GM04503 (cell line): ENCODE measurements at places on chromosomes 13 and 19.
A peak's percentile ranks its signal among the peaks of the same experiment; 100 is the strongest.

GRCh38 chr13:32911506-32911905, 104.7 kb upstream of the KL start:
- no peak for DNase-seq

- no peak for DNase-seq
Observed at GRCh38 chr19:45873219-45873772, 9.2 kb downstream of the FOXA3 start.

- DNase-seq: no peak
Observed at GRCh38 chr19:3041327-3041726, 12.2 kb upstream of the TLE2 start.

DNA sequence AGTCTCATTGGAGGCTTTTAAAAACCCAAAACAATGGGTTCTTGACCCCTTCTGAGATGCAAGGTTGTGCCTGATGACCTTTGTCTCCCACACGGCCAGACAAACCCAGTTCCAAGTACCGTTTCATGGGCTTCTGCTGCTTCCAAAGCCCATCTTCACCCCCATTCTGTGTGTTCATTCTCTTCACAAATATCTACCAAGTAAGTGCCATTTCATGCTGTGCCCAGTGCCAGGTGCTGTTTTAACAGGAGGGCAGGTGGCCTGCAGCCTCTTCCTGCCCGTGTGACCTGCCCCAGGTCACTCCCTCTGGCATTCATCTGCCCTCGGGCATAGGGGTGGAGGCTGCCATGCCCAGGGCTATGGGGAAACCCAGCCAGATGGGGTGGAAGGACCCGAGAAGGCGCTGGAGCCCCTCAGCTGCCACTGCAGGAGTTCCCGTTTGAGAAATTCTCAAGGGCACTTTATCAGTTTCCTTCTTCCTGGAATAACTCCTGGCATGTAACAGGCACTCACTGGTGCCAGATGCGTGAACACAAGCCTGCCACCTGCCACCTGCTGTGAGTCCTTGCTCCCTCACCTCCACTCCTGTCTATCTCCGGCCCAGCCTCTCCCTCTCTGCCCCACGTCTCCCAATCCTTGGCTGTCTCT, 12.5 kb downstream of the CAPN12 start:
- DNase-seq: no peak

- no peak for DNase-seq
Observed at GRCh38 chr19:1489463-1490310, 463 bp downstream of the PCSK4 start.

- no peak for DNase-seq
Observed at GRCh38 chr13:37106642-37107041, 1.2 kb upstream of the CSNK1A1L start.

DNA sequence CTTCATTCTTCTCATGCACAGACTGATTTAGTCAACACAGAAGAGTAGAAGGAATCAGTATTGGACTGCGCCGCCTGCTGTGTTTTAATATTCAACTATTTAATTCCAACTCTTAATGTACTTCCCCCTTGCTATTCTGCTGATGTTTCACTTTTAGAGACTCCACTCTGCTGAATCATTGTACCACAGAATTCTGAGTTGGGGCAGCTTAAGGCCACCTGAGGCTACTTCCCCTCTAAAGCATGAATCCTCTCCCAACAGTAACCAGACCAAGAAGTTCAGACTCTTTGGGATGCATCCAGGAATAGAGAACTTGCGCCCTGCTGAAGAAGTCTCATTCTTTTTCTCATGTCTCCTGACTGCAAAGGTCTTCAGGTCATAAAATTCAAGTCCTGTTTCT, 708.8 kb downstream of the UQCRFS1 start:
- no peak for DNase-seq

GRCh38 chr19:38656171-38656981, 8.9 kb downstream of the ACTN4 start:
- peak; percentile 61 for DNase-seq

- no peak for DNase-seq
Observed at GRCh38 chr13:108700422-108701170, 71.2 kb downstream of the MYO16 start.

GRCh38 chr13:60267498-60268202, 103.9 kb upstream of the DIAPH3 start:
- no peak for DNase-seq

GRCh38 chr19:14033946-14034345, 2.4 kb downstream of the IL27RA start:
- no peak for DNase-seq

GRCh38 chr13:110266983-110267382, 40.0 kb downstream of the COL4A1 start:
- no peak for DNase-seq

DNA sequence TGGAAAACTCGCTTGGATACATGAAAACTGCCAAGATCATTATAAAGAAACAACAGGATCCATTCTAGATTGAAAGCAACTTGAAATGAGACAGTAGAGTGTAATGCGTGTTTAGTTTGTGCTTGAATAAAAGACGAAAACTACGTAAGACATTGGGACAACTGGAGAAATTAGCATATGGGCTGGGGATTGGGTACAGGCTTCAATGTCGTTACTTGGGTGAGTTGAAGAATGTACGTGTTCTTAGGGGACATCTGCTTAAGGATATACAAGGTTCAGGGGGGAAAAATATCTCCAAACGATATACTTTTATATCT, 471 bp upstream of the ERVK3-1 start:
- no peak for DNase-seq

DNA sequence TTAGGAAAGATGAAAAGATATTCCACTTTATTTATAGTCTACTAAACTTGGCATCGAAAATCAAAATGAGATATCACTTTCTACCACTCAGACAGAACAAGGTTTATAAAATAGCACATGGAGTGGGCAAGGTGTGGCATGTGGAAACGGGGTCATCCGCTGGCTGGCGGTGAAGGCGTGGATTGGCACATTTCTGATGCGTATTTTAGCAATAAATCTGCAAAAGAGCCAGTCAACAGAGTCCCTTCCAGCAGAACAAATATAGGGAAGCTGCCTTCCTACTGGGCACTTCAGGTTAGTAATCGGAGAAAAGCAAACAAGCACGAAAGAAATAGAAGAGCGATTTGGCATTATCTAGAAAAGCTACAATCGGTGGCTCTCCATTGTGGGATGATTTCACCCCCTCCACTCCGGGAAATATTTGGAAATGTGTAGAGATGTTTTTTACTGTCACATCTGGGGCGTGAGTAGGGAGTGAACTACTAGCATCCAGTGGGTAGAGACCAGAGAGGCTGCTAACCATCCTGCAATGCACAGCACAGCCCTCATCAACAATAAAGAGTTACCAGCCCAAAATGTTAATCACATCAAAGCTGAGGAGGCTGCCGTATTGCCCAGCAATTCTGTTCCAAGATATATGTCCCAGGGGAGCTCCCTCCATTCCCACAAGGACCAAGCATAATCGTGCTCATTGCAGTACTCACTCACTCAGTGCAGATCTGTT, 116.1 kb upstream of the PEG3 start:
- no peak for DNase-seq

GRCh38 chr13:41895478-41895877, 65.4 kb downstream of the VWA8 start:
- DNase-seq: no peak

DNA sequence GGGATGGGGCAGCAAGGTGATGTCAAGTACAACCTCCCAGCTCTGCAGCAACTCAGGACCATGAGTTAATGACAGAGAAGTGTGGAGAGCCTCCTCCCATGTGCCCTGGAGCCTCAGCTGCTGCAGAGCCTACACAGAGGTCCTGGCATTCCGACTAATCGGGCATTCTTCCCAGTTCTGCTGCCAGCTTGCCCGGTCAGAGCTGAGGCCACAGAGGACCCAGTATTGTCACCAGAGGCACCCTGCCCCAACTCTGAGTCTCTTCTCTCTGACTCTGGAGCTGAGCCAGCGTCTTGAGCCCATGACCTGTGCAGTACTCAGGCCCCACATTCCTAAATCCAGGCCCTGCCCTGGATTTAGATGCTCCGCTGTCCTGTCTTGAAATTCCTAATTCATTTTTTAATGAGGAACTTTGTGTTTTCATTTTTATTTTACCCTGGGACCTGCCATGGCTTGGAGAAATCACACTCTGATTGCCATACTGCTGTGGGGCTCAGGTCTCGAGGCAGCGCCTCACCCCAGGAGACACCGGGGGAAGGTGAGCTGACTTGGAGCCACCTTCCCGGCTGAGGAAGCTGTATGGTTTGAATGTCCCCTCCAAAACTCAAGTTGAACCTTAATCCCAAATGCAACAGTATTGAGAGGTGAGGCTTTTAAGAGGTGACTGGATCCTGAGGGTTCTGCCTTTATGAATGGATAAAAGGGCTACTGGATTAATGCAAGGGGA, 144.9 kb upstream of the ZNF507 start:
- DNase-seq: no peak

GRCh38 chr13:33296793-33297425, 11.4 kb upstream of the STARD13 start:
- DNase-seq: no peak

DNA sequence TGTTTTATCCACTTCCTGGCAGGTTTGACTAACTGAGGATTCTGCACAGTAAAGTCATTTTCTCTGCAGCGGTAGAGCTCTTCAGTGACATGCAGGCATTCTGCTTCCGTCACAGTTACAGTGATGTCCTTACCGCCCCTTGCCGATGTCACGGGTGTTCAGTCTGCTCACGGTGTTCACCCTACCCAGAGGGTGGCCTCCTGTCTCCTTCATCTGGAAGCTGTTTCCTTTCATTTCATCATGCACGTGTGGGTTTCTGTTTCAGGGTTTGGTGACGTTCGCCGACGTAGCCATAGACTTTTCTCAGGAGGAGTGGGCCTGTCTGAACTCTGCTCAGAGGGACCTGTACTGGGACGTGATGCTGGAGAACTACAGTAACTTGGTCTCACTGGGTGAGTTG, 33.4 kb downstream of the ZNF331 start:
- no peak for DNase-seq

- no peak for DNase-seq
Observed at GRCh38 chr19:38484747-38485146, 51.3 kb downstream of the RYR1 start.

GRCh38 chr13:79659121-79659521, 178.2 kb downstream of the NDFIP2 start:
- no peak for DNase-seq

DNA sequence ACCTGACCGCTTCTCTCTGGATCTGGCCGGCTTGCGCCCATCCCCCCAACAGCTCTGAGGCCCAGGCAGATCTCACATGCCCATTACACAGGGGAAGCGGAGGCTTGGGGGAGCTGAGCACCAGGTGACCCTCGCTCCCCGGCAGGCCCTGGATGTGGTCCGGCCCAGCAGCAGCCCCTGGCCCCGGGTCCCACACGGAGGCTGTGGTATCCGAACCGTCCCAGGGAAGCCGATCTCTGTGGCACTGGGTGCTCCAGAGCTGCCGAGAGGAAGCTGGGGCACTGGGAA, 27.7 kb downstream of the SBNO2 start:
- no peak for DNase-seq

- DNase-seq: peak; percentile 99
Observed at GRCh38 chr13:42747399-42747873, 33.9 kb upstream of the FAM216B start.

DNA sequence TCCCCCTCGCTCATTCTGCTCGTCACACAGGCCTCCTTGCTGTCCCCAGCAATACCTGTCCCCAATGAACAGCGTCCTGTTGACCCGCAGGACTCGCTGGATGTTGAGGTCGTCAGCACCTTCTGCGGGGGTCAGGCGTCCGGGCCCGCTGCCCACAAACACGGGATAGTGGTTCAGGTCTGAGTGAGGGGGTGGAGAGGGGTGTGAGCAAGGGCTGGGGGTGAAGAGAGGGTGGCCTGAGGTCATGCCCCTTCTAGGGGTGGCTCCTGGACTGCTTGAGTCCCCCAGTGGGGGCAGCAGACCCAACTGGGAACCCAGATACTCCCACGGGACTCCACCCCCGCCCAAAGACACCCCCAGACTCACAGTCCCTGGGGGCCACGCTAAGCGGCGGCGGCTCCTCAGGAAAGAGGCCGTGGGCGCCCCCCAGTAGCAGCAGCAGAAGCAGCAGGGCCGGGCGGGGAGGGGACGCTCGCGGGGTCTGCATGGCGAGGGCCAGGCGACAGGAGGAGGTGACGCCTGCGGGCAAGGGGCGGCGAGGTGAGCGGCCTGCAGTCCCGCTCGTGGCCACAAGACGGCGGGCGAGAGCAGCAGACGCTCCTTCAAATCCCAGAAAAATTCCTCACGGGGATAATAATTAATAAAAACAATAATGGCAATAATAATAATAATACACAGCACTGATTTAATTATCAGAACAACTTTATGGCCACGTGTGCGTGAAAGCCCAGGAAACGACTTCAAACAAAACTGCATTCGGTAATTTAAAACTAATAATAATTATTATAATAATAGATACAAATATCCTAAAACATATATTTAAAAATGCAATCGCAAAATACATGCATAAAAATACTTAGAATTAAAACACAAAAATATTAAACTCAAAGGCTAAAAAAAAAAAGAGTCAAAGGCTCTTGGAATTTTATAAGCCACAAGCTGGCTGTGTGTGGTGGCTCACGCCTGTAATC, 1.2 kb downstream of the SEMA6B start:
- DNase-seq: no peak

- no peak for DNase-seq
Observed at GRCh38 chr19:15466851-15467733, 2.7 kb upstream of the RASAL3 start.

DNA sequence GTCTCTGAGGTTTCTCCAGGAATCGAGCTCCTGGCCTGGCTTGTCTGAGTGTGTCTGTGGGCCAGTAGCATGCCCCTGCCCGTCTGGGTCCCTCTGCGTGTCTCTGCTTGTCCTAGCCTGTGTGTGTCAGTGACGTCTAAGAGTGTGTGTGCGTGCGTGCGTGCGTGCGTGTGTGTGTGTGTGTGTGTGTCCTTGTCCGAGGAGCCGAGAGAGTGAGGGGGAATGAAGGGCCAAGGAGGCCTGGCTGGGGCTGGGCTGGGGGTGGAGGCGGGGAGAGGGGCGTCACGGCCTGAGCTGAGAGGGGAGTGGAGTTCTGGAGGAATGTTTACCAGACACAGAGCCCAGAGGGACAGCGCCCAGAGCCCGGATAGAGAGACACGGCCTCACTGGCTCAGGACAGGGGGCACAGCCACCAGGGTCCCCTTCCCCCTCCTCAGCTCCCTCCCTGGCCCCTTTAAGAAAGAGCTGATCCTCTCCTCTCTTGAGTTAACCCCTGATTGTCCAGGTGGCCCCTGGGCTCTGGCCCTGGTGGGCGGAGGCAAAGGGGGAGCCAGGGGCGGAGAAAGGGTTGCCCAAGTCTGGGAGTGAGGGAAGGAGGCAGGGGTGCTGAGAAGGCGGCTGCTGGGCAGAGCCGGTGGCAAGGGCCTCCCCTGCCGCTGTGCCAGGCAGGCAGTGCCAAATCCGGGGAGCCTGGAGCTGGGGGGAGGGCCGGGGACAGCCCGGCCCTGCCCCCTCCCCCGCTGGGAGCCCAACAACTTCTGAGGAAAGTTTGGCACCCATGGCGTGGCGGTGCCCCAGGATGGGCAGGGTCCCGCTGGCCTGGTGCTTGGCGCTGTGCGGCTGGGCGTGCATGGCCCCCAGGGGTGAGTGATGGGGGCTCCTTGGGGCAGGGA, at the start of gene AXL:
TSS of gene AXL (plus strand) at position 609 of the 893 bp plus-strand sequence. CDS start at position 779, 170 bp downstream.
- peak; percentile 73 for DNase-seq
